NCI-H1417 treated with DMSO at 0.1 percent for 48 hours (cell line): ENCODE measurements at places on chromosomes 11 and 22.

DNA sequence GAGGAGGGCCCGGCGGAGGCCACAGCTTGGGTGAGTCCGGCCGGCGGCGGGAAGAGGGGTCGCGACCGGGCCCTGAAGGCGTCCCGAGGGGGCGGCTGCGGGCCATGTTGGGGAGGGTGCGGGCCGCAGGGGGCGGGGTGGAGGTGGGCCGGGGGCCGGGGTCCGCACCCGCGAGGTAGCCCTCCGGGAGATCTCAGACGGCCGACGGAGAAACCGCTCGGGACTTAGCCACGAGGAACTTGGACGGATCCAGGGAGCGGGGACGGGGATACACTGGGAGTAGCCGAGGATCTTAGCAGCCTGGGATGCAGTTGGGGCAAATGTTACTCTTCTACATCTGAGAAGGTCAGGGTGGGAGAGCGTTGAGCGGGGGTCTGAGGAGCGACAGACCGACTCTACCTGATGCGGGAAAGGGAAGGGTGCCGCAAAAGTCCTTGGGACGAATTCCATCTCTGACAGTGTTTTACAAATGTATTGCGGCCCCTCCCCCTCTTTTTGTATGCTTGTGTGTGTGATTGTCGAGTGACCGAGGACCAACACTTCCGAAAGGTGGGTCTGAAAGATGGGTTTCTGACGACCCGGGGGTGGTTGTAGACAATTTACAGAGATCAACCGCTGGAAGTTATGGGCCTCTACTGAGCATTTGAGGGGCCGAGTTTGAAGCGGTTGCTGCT, 658 bp downstream of the STIP1 start:
- DNase-seq = no peak

DNA sequence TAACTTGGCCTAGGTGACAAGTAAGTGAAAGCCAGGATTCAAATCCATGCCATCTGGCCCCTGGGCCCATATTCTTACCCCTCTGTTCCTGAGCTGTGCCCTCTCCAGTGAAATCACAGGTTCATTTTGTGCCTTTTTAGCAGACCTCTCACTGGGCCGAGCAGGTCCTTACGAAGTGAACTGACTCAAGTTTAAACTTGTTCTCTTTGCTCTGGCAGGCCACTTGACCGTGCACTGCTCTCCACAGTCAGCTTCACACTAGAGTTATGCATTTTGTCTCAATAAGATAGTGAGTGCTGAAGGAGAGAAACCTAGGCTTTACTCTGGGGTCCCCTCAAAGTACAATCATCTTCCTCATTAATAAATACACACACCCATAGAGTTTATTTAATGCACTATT, 40.7 kb downstream of the ARFGAP3 start:
- no peak for DNase-seq

GRCh38 chr11:76026281-76026680, 180.0 kb downstream of the WNT11 start:
- DNase-seq = no peak

- no peak for DNase-seq
Observed at GRCh38 chr22:37309211-37310074, 27.1 kb downstream of the CYTH4 start.

DNA sequence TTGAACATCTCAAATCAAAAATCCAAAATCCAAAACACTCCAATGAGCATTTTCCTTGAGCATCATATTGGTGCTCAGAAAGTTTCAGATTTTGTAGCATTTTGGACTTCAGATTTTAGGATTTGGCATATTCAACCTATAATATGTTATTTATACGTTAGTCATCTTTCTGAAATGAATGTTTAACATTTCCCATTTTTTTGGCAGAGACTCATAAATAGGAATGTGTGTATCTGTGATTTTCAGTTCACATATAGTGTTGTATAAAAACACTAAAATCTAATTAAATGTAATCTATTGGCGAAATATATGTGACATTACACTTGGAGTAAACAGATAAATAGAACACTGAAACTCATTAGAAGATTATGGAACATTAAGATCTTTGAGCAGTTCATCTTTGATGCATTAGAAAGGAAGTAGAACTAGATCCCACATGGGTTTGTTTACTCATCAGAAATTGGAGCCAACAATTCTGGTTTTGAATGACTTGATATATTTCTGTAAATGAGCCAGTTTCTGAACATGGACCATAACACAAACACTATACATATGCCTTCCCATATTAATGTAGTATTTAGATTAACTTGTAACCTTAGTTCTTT, 153.1 kb downstream of the UVRAG start:
- no peak for DNase-seq

DNA sequence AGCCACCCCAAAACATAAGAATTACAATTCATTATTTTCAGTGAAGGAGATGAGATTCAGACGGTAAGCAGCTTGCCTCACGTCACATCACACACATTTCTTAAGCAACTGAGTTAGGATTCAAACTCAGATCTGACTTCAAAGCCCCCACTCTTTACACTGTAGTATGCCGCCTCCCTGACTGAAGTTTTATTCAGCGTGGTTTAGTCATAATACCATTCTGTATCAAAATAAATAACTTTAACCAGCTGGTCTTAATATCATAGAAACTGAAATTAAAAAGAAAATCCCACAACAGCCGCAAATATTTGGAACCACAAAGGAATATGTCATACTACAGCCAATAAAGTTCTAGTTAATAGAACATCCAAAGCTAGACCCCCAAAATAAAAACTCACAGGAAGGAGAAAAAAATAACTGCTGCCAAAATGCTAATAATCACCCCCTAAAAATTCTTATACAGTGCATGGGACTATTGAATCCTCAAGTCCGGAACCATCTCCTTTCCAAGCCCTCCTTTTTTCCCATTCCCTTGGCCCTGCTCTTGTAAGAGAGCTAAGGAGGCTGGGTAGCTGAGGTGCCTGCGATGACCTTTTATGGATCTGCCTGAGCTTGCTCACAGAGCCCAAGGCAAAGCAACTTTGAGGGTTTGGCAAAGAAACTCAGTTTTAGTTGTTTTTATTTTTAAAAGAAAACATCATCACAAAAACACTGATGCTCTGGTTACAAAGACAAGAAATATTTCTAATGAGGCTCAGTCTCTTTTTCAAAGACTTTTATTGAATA, 334.5 kb downstream of the TTC28 start:
- no peak for DNase-seq

GRCh38 chr11:9187616-9188015, 77.5 kb downstream of the DENND5A start:
- no peak for DNase-seq

GRCh38 chr11:131231317-131231940, 139.0 kb upstream of the NTM start:
- DNase-seq = no peak

- DNase-seq = no peak
Observed at GRCh38 chr11:66317723-66318599, 1.1 kb upstream of the CD248 start.

DNA sequence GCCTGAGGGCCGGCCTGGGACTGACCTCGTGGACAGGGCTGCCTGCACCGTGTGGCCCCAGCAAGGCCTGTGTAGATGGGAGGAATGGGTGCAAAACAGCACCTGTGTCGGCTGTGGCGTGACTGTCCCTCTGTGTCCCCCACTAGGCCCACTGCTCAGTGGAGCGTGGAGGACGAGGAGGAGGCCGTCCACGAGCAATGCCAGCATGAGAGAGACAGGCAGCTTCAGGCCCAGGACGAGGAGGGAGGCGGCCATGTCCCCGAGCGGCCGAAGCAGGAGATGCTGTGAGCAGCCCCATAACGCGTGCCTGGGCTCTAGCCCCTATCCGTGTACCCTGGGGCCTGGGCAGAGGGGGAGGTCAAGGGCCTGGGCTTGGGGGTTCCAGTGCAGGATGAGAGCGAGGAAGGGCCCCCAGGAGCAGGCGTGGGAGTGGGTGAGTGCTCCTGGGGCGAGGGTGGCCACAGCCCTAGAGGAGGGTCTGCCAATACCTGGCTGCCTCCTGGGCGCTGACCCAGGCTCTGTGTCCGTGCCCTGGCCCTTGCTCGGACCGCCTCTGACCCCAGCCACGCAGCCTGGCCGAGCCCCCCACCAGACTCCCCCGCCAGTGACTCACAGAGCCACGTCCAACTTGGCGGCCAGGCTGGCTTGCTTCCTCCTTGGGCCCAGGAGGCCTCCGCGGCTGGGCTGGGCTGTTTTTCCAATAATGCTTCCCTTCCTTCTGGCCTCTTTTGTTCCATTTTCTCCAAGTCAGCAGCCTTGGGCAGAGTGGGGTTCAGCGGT, 11.6 kb downstream of the PRR33 start:
- DNase-seq = no peak

DNA sequence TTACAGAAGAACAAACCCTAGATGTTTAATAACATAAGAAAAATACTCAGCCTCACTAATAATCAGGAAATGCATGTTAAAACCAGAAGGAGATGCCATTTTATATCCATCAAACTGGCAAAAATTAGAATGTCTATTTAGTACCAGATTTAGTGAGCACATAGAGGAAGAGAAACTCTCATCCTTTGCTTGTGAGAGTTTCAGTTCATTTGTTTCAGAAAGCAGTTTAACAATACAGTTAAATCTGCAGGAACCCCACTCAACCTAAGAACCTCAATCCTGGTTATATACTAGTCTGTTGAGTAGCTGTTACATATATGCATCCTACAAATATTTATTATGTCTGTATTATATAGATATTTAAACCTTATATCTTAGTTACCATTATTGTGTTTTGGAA, 172.6 kb downstream of the WNT11 start:
- DNase-seq = no peak

DNA sequence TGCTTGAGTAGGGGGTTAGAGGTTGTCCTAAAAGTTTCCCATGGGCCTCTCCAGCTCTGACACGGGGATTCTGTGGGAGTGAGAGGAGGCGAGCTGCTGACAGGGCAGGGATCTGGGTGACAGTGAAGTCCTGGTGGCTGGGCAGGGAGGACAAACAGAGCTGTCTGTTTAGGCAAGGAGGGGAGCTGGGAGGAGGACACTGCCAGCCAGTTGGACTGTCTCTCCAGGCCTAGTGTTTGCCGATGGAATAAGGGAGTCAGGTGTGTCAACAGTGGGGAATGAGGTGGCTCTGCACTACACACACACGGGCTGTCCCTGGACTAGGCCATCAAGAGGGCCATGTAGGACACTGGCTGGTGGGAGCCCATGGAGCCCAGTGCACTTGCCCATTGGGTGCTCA, 20.6 kb upstream of the SYT7 start:
- DNase-seq = no peak

- DNase-seq = no peak
Observed at GRCh38 chr11:109123816-109124787, 297.9 kb upstream of the C11orf87 start.

GRCh38 chr11:48114740-48115139, 101.9 kb upstream of the OR4B1 start:
- no peak for DNase-seq

- no peak for DNase-seq
Observed at GRCh38 chr22:29310863-29311339, 4.5 kb downstream of the GAS2L1 start.

DNA sequence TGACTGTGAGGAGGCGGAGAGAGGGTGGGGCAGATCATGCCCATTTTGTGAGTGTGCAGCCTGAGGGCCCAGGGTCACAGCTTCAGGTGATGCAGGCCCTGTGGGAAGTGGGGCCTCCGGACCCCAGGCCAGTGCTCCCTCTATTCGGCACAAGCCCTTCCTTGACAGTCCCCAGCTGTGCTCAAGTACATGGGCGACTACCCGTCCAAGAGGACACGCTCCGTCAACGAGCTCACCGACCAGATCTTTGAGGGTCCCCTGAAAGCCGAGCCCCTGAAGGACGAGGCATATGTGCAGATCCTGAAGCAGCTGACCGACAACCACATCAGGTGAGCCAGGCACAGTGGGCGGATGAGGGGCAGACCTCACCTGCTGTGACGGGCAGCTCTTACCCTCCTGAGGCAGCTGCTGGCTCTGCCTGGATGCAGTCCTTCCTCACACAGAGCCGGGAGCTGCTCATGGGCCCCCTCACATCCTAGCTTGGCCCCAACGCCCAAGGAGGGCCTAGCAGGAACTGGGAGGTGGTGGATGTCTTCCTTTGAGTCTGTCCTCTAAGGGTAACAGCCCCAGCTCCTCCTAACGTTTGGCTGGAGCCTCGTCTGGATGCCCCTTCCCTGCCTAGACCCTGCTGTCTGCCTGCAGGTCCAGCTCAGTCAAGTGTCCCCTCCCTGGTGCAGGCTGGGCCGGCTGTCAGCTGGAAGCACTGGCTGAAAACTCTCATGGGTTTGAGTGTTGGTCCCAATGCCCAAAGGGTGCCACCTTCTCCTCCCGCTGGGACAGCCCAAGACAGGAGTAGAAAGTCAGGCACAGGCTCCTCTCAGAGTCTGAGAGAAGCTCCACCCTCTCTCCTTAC, 76.1 kb downstream of the MYO7A start:
- DNase-seq = no peak

DNA sequence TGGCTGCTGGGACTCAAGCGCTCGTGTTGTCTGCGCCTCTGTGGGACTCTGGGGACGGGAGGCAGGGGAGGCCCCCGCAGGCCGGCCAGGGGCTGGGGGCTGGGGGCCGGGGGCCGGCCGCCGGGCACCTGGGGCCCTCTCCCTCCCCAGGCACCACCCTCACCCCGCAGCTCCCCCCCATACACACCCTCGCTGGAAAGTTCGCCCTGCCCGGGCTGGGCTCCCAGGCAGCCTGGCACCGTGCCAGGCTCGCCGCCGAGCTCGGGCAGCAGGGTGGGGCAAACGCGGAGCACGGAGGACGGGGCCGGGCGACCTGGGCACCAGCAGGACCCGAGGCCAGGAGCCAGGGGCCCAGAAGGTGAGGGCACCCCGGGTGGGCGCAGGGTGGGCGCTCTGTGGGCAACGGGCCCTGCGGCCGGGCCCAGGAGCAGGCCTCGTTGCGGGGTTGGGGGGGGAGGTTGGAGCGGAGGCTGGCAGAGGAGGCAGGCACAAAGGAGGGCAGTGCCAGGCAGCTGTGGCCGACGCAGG, 76.7 kb upstream of the WNT7B start:
- DNase-seq = no peak

DNA sequence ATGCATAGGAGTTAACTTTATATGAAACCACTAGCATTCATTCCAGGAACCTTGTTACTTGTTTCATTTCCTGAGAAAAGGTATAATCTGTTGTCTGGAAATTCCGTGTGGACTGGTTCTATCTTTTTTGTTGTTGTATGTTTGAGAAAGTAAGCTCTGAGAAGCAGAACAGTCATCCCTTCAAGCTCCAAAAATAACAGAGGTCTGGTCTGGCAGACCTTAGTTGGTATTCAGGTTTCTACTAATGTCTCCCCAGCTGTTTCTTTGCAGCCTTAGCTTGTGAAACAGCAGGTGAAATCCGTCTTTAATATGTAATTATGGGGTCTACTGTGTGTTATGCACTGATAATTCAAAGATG, 2.4 kb downstream of the RNF121 start:
- no peak for DNase-seq

DNA sequence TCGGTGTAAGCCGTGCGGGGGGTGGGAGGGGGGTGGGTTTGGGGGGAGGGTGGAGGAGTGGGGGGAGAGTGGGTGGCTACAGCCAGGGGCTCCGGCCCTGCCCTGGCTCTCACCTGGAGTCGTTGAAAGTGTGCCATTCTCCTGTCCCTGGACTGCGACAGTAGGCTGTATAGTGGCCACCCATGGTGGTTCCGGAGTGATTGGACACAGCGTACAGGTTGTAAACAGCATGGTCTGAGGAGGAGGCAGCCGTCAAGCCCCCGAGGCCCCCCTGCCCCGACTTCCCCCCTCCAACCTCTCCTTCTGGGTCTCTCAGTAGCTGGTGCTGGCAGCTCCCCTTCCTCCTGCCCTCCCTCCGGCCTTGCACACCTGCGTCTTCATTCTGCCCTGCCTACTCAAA, 10.6 kb upstream of the MFRP start:
- no peak for DNase-seq

- peak; percentile 27 for DNase-seq
Observed at GRCh38 chr11:73335204-73335923, 27.3 kb downstream of the ARHGEF17 start.
